T-helper 2 cell (primary cell): ENCODE measurements at places on chromosomes 6 and 20.

GRCh38 chr6:5280920-5281319 lies 19.6 kb downstream of the FARS2 start:
- no peak for DNase-seq

GRCh38 chr20:61557621-61558020 lies 305.6 kb downstream of the CDH4 start:
- DNase-seq = no peak

GRCh38 chr6:163694072-163694471 lies 279.6 kb downstream of the QKI start:
- DNase-seq = no peak

DNA sequence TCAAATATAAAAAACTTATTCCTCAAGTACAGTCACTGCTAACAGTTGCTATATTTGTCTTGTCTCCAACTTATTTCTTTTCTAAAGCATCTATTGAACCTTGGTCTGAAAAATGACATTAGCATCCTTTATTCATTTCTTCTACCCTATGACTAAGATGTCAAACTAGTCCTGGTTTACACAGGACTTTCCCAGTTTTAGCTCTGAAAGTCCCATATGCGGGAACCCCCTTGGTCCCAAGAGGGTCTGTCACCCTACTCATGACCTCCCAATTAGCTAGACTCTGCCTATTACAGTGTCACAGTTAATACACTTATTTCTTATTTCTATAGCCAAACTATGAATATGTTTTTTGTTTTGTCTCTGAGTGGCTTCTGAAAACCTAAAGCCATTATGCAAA lies 37.1 kb downstream of the PLEKHG1 start:
- no peak for DNase-seq

DNA sequence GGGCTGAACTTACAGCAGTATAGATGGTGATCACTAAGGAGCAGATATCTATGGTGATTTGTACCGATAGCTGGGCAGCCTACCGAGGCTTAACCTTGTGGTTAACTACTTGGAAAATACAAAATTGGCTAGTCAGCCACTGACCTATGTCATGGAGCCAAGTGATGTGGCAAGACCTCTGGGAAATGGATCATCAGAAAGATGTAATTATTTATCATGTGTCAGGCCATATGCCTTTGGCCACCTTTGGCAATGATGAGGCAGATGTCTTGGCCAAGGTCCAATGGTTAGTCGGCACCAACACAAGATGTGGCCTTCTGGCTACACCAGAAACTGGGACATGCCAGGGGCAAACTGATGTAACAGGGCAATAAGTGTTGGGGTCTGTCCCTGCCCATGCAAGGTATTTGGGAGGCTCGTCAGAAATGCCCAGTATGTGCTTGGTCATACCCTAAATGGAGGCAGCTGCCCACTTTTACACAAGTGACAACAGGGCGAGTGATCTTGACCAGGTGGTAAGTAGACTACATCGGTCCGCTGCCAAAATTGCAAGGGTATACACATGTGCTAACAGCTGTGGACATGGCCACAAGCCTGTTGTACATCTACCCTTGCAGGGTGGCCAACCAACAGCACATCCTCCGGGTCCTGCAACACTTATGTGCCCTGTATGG lies 30.1 kb downstream of the HDDC2 start:
- no peak for DNase-seq

GRCh38 chr6:11264100-11264499 lies 31.6 kb upstream of the NEDD9 start:
- DNase-seq = no peak

DNA sequence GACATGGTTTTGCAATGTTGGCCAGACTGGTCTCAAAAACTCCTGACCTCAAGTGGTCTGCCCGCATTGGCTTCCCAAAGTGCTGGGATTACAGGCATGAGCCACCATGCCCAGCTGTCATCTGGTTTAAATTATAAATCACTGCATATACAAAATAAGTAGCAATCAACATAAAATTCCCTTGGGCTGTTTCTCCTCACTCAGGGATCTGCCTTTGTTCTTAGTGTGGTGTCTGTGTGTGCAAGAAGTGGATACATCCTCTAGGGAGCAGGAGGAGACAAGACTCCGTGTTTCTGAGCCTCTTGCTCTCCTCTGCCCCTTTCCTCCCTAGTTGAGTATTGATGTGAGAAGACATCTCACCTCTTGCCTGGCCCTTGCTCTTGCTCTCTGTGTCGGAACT lies 65.2 kb upstream of the ADGRF4 start:
- no peak for DNase-seq

DNA sequence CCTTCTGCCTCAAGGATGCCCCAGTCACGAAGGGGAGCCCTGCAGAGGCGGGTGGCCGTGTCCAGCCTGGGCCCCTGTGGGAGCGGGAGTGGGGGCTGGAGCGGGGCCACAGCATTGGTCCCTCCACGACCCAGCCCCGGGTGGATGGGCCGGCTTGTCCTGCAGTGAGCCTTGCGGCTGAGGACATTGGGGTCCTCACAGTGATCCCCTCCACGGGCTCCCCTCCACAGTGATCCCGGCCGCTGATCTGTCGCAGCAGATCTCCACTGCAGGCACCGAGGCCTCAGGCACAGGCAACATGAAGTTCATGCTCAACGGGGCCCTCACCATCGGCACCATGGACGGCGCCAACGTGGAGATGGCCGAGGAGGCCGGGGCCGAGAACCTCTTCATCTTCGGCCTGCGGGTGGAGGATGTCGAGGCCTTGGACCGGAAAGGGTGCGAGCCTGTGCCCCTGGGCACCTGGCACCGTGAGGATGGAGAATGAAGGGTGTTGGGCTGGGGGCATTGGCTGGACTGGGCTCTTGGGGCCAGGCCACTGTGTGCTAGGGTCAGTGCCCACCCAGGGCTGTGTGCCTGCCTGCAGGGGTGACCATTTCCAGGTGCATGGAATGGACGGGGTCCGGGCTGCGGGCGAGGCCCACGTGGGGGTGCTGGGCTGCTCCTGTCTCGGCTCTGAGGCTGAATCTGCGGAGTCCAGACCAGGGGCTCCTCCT lies 44.4 kb downstream of the PYGB start:
- no peak for DNase-seq

DNA sequence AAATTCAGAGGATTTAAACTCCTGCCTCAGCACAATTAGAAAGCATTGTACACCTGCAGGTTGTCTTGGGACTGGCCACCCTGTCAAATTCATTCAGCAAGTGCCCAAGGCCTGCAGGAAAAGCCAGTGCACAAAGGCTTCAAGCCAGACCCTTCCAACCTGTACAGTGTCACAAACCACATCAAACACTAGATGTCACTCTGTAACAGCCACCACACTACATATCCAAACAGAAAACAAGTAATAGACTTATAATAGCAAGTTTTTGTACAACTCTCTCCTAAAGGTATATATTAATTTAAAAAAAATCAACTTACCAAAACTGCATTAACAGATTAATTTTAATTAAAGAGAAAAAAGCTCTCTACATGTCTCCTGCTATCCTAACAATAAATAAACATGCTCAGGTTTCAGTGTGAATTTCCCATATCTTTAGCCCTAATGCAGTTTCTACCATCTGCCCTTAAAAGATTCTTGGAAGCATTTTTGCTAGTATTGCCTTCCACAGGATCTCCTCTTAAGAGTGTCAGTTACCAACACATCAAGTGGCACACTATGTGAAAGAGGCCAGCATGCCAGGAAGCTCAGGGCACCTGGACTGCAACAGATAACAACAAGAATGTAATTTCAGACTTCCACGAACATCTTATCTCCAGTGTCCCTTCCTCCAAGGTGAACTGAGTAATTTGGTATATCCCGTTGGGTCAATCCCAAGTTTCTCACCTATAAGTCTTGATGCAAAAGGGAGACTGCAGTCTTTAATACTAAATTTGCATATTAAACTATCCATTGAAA lies 47.5 kb downstream of the RALGAPA2 start:
- DNase-seq = peak; percentile 41

DNA sequence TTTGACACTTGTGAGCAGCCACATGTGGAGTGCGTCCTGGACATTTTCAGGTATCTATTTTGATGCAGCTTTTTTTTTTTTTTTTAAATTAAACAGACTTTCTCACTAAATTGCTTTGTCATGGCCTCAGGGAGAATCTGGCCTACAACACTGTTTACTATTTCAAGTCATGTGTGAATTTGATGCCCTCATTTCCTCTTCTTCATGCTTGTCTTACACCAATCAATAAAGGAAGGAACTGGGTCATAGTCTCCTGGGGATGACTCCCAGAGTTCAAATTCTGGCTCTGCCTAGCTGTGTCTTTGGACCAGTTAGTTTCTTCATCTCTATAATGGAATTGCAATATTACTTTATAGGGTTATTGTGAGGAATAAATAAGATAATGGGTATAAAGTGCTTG lies 554.1 kb downstream of the PRKN start:
- no peak for DNase-seq

DNA sequence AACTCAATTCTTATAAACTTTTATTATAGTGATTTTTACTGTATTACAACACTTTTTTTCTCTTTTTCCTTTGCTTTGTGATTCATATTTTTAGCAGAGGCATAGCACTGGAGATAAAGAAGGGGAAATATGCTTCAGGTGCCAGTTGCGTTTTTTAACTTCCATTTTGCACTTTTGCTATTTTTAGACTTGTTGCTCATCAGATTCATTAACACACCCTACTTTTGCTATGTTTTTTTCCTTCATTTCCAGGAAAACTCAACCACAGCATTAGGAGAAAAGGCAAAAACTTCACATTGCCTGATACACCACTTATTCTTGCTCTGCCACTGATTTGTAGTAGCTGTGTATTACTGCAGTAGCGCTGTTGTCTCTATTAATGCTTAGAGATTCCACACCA lies 8.0 kb upstream of the TMEM30A start:
- DNase-seq = no peak

DNA sequence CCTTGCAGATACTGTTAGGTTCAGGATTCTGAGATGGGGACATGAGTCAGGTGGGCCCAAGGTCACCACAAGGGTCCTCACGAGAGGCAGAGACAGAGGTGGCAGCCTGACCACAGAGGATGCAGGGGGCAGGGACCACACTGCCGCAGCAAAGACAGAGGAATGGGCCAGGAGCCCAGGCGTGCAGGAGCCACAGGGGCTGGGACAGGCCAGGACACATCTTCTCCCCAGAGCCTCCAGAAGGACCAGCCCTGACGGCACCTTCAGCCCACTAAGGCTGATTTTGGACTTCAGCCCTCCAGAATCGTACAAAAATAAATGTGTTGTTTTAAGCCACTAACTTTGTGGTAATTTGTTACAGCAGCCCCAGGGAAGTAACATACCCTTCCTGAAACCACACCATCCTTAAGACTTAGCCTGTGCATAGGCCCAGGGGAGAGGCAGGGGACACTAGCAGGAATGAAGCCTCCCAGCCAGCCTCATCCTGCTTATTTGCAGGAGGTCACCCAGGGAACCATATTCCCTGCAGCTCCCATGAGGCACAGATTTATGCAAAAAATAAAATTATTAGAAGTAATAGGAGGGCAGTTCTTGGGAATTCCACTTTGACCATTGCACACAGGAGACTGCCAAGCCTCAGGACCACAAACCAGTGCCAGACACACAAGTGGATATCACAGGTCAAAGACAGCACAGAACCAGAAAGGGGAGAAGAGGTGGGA lies 119.3 kb upstream of the CST7 start:
- no peak for DNase-seq

DNA sequence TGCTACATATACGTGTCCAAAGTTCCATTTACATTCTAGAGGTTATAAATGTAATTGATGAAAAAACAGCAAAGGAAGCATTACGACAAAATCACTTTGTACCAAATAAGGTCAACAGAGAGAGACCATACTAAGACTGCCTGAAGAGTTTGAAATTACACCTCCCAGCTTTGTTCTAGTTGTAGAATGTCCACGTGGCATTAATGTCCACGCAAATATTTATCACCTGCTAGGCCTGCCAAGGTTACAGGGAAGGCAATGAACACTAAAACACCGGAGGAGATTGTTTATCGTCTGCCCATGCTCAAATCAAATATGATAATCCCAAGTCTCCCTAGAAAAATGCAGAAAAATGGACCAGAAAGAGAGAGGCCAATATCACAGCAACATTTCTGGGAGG lies 6.2 kb downstream of the RALGAPA2 start:
- no peak for DNase-seq
